ENCODE measurements at places on chromosomes 11 and 22. TPM values are rescaled to one million over a fixed set of nuclear protein-coding genes. Genes with fewer than 3 reads are reported as not detected.

SYCE3 gene
- total RNA-seq, result 0.58 TPM

OR6A2 gene
- total RNA-seq, result not detected

NLRP14 gene
- total RNA-seq, result not detected

NUDT8 gene
- total RNA-seq, result 11.9 TPM

NRXN2 gene
- 0.08 TPM for total RNA-seq

KRTAP5-7 gene
- total RNA-seq, result not detected

UBQLNL gene
- total RNA-seq, result not detected

MMP13 gene
- total RNA-seq, result not detected

SLC22A8 gene
- not detected for total RNA-seq

MPPED2 gene
- total RNA-seq, result not detected

ARSA gene
- 27.5 TPM for total RNA-seq

MMP11 gene
- total RNA-seq, result 0.17 TPM

CNGA4 gene
- not detected for total RNA-seq

KCNA4 gene
- not detected for total RNA-seq

MFRP gene
- not detected for total RNA-seq
